ENCODE measurements at places on chromosomes 1 and 21. TPM values are rescaled to one million over a fixed set of nuclear protein-coding genes. Genes with fewer than 3 reads are reported as not detected.
A peak's percentile ranks its signal among the peaks of the same experiment; 100 is the strongest.

The LCE3B gene
- not detected for total RNA-seq

The KCNK2 gene
- 1.1 TPM for total RNA-seq

The HAO2 gene
- not detected for total RNA-seq

DNA sequence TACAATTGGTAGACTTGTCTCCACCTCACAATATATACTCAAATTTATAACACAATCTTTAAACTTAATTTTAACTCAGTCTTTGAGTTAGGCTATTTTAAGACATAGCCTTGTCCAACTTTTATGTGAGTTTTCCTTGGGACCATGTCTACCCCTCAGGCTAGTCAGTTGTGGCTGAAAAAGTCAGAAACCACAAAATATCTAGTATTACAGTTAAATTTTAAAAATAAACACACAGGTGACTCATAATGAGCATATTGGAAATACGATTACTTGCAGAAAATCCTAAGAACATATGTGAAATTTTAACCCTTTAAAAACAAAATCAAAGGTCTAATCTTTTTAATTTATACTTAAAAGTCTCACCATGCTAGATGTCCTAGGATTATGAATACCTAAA, 4.8 kb upstream of the ASB17 start:
- DNase-seq, result no peak

GRCh38 chr1:91080650-91081049, 58.8 kb upstream of the ZNF644 start:
- no peak for DNase-seq

- DNase-seq, result peak; percentile 92
Measured at GRCh38 chr1:153572569-153573015, 6.9 kb upstream of the S100A2 start.

DNA sequence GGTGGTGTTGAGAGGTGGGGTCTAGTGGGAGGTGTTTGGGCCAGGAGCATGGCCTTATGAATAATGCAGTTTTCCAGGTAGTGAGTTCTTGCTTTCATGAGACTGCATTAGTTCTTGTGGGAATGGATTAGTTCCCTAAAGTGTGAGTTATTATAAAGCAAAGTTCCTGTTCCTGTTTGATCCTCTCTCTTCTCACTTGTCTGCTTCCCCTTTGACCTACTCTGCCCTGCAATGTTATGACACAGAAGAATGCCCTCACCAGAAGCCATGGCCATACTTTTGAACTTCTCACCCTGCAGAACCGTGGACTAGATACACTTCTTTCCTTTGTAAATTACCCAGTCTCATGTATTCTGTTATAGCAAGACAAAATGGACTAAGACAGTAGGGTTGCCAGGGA, 53.6 kb downstream of the MAP3K7CL start:
- no peak for DNase-seq

GRCh38 chr1:154351363-154352068, 26.2 kb downstream of the ATP8B2 start:
- DNase-seq, result peak; percentile 62

DNA sequence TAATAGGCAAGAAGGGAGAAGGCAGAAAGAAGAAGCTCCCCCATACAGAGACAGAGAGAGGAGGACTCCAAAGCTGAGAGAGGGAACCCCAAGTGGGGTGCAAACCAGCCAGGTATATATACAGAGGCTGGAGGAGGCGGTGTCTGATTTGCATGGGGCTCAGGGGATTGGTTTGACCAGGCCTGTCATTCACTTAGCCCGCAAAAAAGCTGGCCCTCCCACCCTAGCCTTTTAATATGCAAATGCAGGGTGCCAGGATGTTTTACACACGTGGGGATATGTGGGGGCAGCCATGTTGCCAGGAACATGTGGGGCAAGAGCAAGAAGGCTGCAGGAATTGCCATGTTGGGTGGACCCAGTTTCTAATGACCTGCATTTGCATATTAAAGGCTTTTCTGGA, 37.0 kb upstream of the TENT5B start:
- DNase-seq, result no peak

DNA sequence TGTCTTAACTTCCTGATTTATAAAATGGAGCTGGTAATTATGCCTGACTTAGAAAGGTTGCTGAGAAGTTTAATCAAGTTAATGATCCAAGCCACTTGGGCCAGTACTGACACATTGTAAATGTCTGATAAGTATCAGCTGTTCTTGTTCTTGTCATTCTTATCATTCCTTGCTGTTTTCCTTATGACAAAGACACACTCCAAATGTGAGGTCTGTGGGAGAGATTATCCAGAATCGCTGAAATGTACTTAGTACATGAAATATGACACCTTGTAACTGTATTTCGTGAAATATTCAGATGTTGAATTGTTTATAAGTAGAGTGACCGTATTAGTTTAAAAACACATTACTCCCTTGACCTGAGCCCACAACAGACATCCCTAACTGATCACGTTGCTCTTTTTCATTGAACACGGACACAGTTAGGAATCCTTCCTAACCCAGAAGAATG, 6.1 kb downstream of the AADACL4 start:
- no peak for DNase-seq

- DNase-seq, result no peak
Measured at GRCh38 chr1:179754041-179754624, 11.0 kb downstream of the FAM163A start.

DNA sequence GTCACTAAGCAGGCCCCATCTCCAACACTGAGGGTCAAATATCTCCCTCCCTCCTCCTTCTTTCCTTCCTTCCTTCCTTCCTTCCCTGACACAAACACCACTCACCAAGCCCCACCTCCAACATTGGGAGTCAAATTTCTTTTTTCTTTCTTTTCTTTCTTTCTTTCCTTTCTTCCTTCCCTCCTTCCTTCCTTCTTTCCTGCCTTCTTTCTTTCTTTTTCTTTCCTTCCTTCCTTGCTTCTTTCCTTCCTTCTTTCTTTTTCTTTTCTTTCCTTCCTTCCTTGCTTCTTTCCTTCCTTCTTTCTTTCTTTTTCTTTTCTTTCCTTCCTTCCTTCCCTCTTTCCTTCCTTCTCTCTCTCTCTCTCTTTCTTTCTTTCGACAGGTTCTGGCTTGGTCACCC, 79.2 kb upstream of the ETS2 start:
- DNase-seq, result no peak

- no peak for DNase-seq
Measured at GRCh38 chr1:201561601-201562000, 22.7 kb downstream of the NAV1 start.
